Inflammatory macrophage treated with lipopolysaccharide for 1 hour (primary cell): ENCODE measurements at places on chromosomes 2 and 18.

GRCh38 chr2:9440058-9440727 lies 16.7 kb downstream of the CPSF3 start:
- DNase-seq, result no peak

GRCh38 chr2:67952066-67952465 lies 110.7 kb downstream of the C1D start:
- DNase-seq, result no peak

DNA sequence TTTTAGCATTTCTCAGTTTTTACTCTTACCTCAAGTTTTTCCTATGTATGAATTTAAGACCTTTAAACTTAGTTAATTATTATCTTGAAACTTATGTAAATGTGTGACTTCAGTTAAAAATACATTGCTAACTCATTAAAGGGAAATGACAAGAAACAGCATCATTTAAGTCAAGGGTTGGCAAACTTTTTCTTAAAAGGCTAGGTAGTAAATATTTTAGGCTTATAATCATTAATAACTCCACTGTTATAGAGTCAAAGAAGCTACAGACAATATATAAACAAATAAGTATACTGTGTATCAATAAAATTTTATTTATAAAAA lies 259.7 kb upstream of the RBMS1 start:
- no peak for DNase-seq

DNA sequence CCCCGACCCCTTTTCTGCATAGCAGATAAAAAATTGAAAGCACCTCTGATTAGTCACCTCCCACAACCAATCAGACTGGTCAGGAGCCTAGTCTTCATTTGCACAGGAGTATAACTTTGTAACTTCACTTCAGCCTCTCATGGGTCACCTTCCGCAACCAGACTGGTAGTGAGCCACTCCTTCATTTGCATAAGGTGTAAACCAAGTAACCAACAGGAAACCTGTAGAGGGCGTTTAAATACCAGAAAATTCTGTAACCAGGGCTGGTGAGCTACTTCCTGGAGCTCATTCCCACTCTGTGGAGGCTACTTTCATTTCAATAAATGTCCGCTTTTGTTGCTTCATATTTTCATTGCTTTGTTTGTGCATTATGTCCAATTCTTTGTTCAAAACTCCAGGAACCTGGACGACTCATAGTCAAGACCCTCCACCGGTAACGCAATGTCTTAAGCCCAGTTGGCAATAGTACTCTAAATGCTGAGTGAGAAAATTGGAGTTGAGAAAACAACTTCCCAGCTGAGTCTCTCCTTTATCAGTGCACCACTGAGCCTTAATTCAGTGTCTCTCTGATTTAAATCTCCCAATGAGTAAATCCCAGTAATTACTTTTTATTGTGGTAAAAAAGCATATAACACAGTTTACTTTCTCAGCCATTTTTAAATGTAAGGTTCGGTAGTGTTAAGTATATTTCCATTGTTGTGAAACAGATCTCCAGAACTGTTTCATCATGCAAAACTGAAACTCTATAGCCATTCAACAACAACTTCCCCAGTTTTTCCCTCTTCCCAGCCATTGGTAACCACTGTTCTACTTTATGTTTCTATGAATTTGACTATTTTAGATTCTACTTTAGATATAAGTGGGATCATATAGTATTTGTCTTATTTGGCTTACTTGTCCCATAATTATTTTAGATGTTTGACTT lies 392.7 kb upstream of the SLC8A1 start:
- DNase-seq, result peak; percentile 12

- no peak for DNase-seq
Observed at GRCh38 chr18:31057051-31057450, 14.5 kb upstream of the DSC3 start.

GRCh38 chr2:6454286-6454990 lies 411.3 kb downstream of the CMPK2 start:
- no peak for DNase-seq
